Renal pelvis (tissue), 12 donors: ENCODE measurements at places on chromosomes 1 and 21. TPM values are rescaled to one million over a fixed set of nuclear protein-coding genes. Genes with fewer than 3 reads are reported as not detected.

DNA sequence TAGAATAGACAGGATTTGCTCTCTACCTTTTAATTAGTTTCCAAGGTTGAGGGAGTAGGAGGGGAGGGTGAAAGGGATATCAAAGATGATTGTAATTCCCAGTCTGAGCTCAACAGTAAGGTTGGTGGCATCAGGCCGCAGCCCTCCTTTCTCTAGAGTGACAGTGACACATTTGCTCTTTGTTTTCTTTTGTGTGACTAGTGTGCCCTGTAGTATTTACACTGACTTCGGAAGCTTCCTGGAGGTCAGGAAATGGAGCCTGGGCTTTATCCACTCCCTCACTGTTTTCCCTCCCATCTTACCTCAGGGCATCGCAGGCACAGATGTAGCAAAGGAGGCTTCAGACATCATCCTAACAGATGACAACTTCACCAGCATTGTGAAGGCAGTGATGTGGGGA is 44.7 kb upstream of the LAX1 start:
- peak; percentile 24 for DNase-seq

GRCh38 chr1:188904201-188904600 is 1573.5 kb downstream of the BRINP3 start:
- no peak for DNase-seq

DNA sequence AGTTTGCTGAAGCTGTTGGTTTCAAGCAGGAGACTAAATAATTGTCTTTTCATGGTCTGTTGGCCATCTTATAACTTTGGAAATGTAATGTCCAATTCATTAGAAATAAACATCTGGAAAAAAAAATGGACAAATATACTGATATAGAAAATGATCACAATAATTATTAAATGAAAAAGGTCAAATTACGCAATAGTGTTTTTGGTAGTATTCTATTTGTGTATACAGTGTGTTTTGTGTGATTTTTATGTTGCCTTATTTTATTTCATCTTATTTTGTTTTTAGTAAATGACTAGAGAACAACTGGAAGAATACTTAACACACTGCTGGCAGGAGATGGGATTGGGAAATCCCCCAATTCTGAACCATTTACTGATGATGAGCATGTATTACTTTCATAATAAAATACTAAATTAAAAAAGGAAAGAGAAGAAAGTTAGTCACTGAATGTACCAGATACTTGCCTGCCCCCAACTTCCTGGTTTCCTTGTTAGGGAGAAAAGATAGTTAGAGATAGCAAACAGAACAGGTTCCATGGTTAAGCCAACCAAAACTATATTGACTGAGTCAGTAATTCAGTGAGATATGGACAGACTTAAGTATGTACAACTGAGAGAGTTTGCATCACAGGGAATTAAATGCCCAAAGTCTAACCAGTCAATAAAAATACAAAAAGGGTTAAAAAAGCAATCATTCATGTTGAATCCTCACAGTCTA is 24.0 kb upstream of the SAMD13 start:
- DNase-seq: no peak

DNA sequence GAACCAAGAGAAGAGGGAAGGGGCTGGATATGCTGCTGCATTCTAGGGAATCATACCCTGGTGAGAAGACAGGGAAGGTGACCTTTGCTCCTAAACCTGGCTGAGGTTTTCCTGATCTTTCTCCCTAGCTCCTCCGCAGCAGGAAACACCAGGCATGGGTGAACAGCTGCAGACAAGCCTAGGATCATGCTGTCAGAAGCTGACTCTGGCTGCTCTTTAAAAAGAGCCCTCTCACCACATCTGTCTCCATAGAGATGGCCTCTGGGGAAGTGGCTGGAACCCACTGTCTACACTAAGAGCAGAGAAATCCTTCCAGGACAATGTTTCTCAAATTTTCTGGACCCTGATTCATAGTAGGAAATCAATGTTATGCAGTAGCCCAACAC is 57.6 kb downstream of the CD34 start:
- DNase-seq: no peak

DNA sequence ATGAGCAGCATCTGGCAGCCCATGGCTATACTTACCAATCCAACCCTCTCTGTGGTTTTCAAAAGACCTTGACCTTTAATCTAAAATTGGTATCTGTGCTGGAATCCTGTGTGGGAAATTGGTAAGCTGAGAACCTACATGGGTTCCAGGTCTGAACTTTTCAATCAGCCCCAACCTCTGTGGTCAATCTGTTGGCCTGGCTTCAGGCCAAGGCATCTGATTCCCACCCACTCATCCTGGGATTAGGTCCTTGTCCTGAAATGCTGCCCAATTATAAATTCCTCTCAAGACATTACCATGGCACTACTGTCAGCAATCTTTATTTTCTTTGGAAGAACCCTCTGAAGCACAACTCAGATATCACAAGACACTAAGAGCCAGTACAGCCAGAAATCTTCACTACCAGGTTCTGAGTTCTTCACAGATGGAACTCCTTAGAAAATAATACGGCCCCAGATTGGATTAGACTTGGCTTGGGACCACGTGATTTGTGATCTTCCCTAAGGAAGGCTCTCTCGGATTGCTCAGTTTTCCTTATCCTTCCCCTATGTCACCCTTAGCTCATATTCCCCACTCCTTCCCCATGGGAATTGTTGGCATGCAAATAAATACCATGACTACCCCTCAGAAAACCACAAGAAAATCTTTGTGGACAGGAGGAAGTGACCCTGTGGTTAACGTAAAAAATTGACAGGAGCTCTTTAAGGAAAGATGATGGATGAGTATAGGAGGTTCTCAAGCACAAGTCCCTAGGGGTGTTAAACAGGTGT is 207.9 kb upstream of the ST6GALNAC5 start:
- no peak for DNase-seq

- DNase-seq: no peak
These were observed 73.5 kb downstream of the FASLG start for GRCh38 chr1:172732427-172732826.

DNA sequence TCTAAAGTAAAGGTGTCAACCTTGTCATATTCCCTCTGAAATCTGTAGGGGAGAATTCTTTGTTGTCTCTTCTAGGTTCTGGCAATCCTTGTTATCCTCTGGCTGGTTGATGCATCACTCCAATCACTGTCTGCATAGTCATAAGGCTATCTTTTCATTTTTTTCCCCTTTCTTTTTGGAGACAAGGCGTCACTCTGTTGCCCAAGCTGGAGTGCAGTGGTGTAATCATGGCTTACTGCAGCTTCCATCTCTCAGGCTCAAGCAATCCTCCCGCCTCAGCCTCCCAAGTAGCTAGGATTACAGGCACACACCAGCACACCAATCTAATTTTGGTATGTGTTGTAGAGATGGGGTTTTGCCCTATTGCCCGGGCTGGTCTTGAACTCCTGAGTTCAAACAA is 12.9 kb downstream of the DPYD start:
- no peak for DNase-seq

- no peak for DNase-seq
These were observed 103.8 kb downstream of the LRRC7 start for GRCh38 chr1:69671363-69672010.

The KRTAP25-1 gene
- not detected for polyA plus RNA-seq

The C1orf53 gene
- polyA plus RNA-seq: 3.2 TPM

The RGS16 gene
- 1.0 TPM for polyA plus RNA-seq

The SH2D1B gene
- 0.27 TPM for polyA plus RNA-seq

The IRF6 gene
- 17.6 TPM for polyA plus RNA-seq

The CFHR2 gene
- polyA plus RNA-seq: not detected

The S100A1 gene
- polyA plus RNA-seq: 29.1 TPM
